ENCODE measurements at places on chromosomes 5 and 9. TPM values are rescaled to one million over a fixed set of nuclear protein-coding genes. Genes with fewer than 3 reads are reported as not detected.

The MFAP3 gene
- 167 TPM for total RNA-seq

The ORM2 gene
- total RNA-seq, result not detected

The PCDHA9 gene
- total RNA-seq, result 0.09 TPM

The RANBP17 gene
- total RNA-seq, result 20.6 TPM

The ZNF608 gene
- total RNA-seq, result 7.8 TPM

The ENTREP1 gene
- total RNA-seq, result 7.6 TPM

The SEMA4D gene
- 1.9 TPM for total RNA-seq

The C9orf50 gene
- total RNA-seq, result not detected

The PRSS3 gene
- total RNA-seq, result 1.1 TPM

The COQ4 gene
- total RNA-seq, result 21.0 TPM

The OR13D1 gene
- total RNA-seq, result not detected

The ANKRD31 gene
- under 0.01 TPM for total RNA-seq

The SPATA9 gene
- not detected for total RNA-seq

The ZNF354C gene
- 6.2 TPM for total RNA-seq

The ARHGEF39 gene
- total RNA-seq, result 0.17 TPM

The GABRA6 gene
- total RNA-seq, result not detected

The FOXI1 gene
- total RNA-seq, result not detected

Data from dermis lymphatic vessel endothelial cell (primary cell).